ENCODE measurements at places on chromosomes 3 and 15. TPM values are rescaled to one million over a fixed set of nuclear protein-coding genes. Genes with fewer than 3 reads are reported as not detected.
A peak's percentile ranks its signal among the peaks of the same experiment; 100 is the strongest.

GRCh38 chr3:66396161-66396760, 104.6 kb downstream of the LRIG1 start:
- no peak for DNase-seq

DNA sequence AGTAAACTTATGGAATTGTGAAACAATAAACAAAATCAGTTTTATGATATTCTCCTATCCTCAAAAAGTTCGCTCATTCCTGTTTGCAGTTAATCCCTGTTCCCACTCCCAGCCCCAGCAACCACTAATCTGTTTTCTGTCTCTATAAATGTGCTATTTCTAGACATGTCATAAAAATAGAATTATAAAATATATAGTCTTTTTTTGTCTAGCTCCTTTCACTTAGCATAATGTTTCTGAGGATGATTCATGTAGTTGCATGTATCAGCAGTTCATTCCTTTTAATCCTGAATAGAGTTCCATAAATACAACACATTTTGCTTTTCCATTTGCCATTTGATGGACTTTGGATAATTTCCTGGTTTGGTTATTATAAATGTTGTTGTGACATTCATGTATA, 140.0 kb downstream of the KCNAB1 start:
- no peak for DNase-seq

The C3orf52 gene
- 11.3 TPM for total RNA-seq

GRCh38 chr15:90617668-90618097, 88.0 kb downstream of the CRTC3 start:
- DNase-seq = no peak

The SLC12A8 gene
- 9.3 TPM for total RNA-seq

- DNase-seq = no peak
Measured at GRCh38 chr15:23736033-23736673, 49.0 kb upstream of the NDN start.

DNA sequence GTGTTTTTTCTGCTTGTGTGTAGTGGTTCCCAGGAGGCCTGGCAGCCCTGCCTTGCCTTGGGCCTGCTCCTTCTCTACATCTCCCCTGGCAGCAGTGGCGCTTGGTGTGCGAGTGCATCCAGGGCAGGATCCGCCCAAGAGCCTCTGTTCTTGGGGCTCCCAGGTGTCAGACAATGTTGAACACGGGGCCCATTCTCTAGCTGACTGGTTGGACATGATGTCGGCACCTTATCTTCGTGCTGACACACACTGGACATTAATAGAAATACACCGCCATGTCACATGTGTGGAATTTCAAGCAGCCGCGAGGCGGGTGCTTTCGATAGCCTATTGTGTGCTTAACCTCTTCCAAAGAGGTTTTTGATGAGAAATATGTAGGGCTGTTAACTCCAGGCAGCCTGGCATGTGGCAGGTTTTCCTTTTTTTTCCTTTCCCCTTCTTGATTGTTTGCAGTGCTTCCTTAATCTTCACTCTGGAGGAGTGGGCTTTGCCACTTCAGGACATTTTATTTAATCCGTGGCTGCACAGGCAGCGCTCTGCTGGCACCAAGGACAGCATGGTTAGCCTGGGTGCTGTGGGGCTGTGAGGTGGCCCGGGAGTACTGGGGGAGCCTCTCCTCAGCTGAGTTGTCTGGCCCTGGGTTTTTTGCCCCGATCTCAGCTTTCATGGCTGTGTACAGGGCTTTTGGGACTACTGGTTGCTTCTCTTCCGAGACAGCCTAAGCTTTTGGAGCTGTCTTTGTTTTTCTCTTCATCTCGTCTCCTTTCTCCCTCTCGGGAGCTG, 42.5 kb downstream of the CHCHD6 start:
- DNase-seq = no peak

The STRC gene
- total RNA-seq = 0.03 TPM

DNA sequence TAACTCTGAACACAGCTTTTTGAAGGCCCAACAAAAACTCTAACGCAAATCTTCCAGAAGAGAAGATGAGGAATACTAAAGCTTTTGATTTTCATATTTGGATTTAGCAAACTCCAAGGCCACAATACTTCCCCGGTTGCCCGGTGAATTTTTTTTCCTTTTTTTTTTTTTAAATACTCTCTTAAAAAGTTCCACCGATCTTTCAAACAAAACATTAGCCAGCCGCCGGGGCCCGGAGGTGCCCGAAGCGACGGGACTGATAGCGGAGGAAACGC, 2.3 kb downstream of the FOXL2 start:
- DNase-seq = no peak

- no peak for DNase-seq
Measured at GRCh38 chr3:15755181-15755580, 42.6 kb downstream of the ANKRD28 start.

GRCh38 chr3:11570251-11570650, 73.5 kb downstream of the VGLL4 start:
- DNase-seq = peak; percentile 39

- no peak for DNase-seq
Measured at GRCh38 chr15:25611603-25612002, 172.8 kb upstream of the UBE3A start.

GRCh38 chr3:87375231-87375682, 98.9 kb upstream of the POU1F1 start:
- no peak for DNase-seq

The SLCO2A1 gene
- 2.4 TPM for total RNA-seq

All from H7 (cell line).